ENCODE measurements at places on chromosomes 13 and 19.

DNA sequence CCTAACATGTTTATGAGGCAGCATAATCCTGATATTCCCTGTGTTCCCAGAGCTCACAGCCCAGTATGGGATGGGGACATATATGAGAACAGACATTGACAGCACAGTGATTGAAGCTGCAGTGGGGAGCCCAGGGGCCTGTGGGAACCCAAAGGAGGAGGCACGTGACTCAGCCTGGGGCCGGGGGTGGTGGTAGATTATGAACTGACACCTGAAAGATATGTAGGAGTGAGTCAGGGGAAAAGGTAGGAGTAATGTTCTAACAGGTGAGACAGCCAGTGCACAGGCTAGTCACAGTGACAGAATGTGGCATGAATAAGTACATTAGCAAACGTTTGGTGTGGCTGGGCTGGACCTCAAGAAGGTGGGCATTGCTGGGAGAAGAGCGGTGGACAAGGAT lies 29.0 kb downstream of the CKM start:
- DNase-seq = no peak

DNA sequence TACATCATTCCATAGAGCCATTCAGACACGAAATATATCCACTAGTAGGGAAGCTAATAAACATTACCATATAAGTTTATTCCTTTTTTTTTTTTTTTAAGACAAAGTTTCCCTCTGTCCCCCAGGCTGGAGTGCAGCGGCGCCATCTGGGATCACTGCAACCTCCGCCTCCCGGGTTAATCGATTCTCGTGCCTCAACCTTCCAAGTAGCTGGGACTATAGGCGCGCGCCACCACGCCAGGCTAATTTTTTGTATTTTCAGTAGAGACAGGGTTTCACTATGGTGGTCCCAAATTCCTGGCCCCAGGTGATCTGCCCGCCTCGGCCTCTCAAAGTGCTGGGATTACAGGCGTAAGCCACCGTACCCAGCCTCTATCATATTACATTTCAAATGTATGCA lies 612 bp upstream of the ZNF154 start:
- no peak for DNase-seq

- no peak for DNase-seq
Measured at GRCh38 chr13:74246487-74246886, 112.3 kb upstream of the KLF12 start.

GRCh38 chr13:48234566-48235340 lies 1.7 kb downstream of the ITM2B start:
- DNase-seq = peak; percentile 57

GRCh38 chr13:96002322-96003131 lies 50.7 kb downstream of the UGGT2 start:
- no peak for DNase-seq

- DNase-seq = no peak
Measured at GRCh38 chr13:75430436-75431209, 51.3 kb downstream of the TBC1D4 start.

DNA sequence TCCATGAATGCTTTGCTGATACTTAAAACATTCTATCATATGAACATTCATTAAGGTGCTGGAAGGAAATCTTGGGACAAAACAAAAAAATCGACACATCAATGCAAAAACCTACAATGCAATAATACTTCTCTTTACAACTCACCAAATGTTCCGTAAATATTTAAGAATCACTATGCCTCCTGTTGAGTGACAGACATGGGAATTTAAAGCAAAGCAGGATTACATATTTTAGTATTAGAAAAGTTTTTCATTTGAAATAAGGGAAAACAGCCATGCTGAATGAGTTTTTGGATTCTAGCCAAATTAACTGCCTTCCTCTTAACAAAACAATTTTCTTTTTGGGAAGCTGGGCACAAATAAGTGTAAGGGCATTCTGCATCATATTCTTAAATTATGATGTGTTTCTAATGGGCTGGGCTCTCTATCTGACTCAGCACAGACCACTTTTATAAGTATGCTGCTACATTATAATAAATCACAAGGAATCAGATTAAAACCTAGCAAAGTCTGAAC lies 93.7 kb downstream of the RBM26 start:
- no peak for DNase-seq

DNA sequence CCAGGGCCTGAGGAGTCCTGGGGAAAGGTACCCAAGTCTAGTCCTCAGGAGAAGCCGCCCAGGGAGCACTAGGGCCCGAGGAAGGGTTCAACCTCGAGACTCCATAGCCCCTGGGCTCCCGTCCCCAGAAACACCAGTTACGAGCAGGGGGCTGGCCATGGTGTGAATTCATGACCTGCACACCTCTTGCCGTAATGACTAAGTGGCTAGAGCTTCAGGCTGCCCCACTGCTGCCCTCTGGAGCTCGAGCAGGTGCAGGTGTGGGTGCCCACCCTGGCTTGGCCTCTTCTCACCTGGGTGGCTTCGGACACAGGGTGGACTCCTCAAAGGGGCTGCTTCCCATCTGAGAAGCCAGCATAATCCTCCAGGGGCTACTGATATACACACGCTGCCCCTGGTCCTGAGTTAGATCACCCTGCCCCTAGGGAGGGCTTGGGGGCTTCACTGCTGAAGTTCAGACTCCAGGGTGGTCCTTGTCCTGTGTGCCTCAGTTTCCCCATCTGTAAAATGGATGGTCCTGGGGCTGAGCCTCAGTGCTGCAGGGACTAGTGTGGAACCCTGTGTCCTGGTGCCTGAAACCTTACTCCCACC lies 13.6 kb downstream of the SPC24 start:
- no peak for DNase-seq

GRCh38 chr13:109314101-109314500 lies 472.3 kb downstream of the IRS2 start:
- DNase-seq = no peak

DNA sequence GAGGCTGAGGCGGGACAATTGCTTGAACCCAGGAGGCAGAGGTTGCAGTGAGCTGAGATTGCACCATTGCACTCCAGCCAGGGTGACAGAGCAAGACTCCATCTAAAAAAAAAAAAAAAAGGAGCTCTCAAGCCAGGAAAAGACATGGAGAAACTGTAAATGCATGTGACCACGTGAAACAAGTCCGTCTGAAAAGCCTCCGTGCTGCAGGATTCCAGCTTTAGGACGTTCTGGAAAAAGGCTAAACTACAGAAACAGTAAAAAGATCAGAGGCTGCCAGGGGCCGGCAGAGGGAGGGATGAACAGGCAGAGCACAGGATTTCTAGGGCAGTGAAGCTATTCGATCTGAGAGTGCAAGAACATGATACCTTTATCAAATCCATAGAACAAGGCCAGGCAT lies 40.7 kb upstream of the NDUFS7 start:
- no peak for DNase-seq

DNA sequence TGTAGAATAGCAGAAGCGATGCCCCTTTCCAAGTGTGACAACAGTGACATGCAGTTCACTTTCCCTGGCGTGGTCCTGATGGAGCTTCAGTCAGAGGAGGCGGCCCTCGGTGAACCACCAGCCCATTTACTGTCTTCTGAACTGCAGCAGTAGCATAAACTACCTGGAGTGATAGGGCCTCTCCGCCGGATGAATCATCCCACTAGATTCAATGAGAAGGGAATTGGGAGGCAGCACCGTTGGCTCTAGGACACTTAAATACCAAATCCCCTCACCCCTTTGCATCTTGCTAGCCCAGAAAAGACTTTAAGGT lies 112.8 kb upstream of the GPR12 start:
- no peak for DNase-seq
